Activated CD4-positive, alpha-beta T cell treated with anti-CD3 and anti-CD28 coated beads, Interleukin-2, amount 10 ng/mL, durations not matched to agents 24 days and 14 days (primary cell): ENCODE measurements at places on chromosomes 12 and 14. TPM values are rescaled to one million over a fixed set of nuclear protein-coding genes. Genes with fewer than 3 reads are reported as not detected.
A peak's percentile ranks its signal among the peaks of the same experiment; 100 is the strongest.

DNA sequence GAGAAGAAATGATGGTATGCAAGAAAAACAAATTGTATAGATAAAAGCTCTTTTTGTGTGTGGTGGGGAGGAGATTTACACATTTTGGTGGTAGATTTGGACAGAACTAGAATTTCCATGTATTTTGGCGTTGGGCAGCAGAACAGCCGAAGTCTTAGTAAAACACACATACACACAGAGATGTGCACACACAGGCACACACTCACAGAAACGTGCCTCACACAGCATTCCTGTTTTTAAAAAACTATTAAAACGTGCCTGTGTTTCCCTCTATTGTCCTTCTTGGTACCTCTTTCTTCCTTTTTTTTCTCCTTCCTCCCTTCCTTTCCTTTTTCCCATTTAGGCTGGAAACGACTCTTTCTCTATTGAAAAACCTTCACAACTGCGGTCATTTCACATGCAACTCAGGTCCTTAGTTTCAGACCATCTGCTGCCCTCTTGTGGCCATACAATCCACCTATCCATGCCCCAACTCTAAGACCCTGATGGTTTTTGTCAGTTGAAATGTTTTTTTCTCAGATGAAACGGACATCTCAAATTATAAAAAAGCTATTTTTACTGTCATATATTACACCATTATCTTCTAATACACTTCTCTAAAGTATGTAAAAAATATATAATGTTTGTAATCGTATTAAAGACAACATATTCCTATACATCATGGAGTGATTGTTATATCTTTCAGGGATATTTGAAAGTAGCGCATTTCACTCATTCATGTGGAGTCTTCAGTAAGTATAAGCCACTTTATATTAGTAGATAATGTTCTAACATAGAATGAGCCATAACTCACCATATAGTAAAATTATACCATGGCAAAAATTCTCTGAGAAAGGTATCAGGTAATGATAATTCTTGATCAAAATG lies 386.7 kb upstream of the NOVA1 start:
- no peak for DNase-seq
- H3K4me1 ChIP-seq, result no peaks in the 10 kb centered on the region
- H3K27me3 ChIP-seq, result no peaks in the 10 kb centered on the region
- no peak overlapping the region for H3K4me3 ChIP-seq
- H3K36me3 ChIP-seq, result no peaks in the 10 kb centered on the region
- no peak overlapping the region for H3K27ac ChIP-seq

DNA sequence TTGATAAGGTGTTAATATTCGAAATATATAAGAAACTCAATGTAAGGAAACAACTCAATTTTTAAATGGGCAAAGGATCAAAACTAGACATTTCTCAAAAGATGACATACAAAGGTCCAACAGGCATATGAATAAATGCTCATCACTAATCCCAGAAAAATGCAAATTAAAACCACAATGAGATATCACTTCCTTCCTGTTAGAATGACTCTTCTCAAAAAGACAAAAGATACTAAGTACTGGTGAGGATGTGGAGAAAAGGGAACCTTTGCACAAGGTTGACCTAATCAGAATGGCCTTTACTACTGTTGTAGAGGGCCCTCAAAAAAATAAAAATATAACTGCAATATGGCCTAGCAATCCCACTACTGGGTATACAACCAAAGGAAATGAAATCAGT lies 383.4 kb downstream of the KCNH5 start:
- H3K27me3 ChIP-seq, result no peaks in the 10 kb centered on the region
- no peak overlapping the region for H3K4me3 ChIP-seq
- no peaks in the 10 kb centered on the region for H3K4me1 ChIP-seq
- no peaks in the 10 kb centered on the region for H3K36me3 ChIP-seq
- DNase-seq, result no peak

DNA sequence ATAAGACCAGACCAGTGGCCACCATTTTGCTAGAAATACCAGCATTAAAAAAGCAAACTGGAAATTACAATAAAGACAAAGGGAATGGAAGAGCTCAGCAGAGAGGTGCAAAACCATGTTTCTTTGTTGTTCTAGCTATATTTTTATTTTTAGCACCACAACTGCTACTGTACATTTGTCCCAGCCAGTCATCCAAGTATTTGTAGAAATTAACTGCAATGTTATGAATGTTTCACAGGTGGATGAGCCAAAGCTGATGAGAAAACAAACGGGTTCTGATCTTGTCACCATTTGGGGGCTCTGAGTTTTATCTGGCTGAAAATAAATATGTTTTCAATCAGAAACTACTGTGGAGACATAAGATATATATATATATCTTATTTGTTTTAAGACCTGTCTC lies 24.9 kb upstream of the GCH1 start:
- no peak overlapping the region for H3K4me3 ChIP-seq
- peaks cover 6% of the 10 kb centered on the region for H3K36me3 ChIP-seq
- H3K4me1 ChIP-seq, result peaks cover 4% of the 10 kb centered on the region
- no peaks in the 10 kb centered on the region for H3K27me3 ChIP-seq
- no peak for DNase-seq

GRCh38 chr12:7219599-7220243 lies 30.2 kb downstream of the PEX5 start:
- no peaks in the 10 kb centered on the region for H3K36me3 ChIP-seq
- H3K4me3 ChIP-seq, result no peak overlapping the region
- no peaks in the 10 kb centered on the region for H3K27me3 ChIP-seq
- H3K27ac ChIP-seq, result no peak overlapping the region
- no peaks in the 10 kb centered on the region for H3K4me1 ChIP-seq

GRCh38 chr12:95959107-95959506 lies 16.0 kb downstream of the AMDHD1 start:
- peaks cover under 1% of the 10 kb centered on the region for H3K27me3 ChIP-seq
- no peak overlapping the region for H3K27ac ChIP-seq
- no peaks in the 10 kb centered on the region for H3K36me3 ChIP-seq
- DNase-seq, result no peak

GRCh38 chr12:100718187-100718586 lies 76.4 kb upstream of the ANO4 start:
- H3K4me1 ChIP-seq, result no peaks in the 10 kb centered on the region
- H3K4me3 ChIP-seq, result no peak overlapping the region
- DNase-seq, result no peak
- H3K27me3 ChIP-seq, result peaks cover 60% of the 10 kb centered on the region
- H3K36me3 ChIP-seq, result no peaks in the 10 kb centered on the region

GRCh38 chr14:75168586-75169335 lies 7.7 kb downstream of the TMED10 start:
- H3K4me1 ChIP-seq, result peaks cover 47% of the 10 kb centered on the region
- H3K4me3 ChIP-seq, result no peak overlapping the region
- peak overlapping the region; percentile 20 for H3K27ac ChIP-seq
- H3K27me3 ChIP-seq, result no peaks in the 10 kb centered on the region

GRCh38 chr12:91577586-91578539 lies 395.2 kb upstream of the DCN start:
- peaks cover 5% of the 10 kb centered on the region for H3K4me1 ChIP-seq
- DNase-seq, result no peak
- no peaks in the 10 kb centered on the region for H3K36me3 ChIP-seq
- no peak overlapping the region for H3K27ac ChIP-seq

GRCh38 chr14:75980856-75981255 lies 939 bp downstream of the TGFB3 start:
- peak overlapping the region; percentile 84 for H3K4me3 ChIP-seq
- no peak for DNase-seq
- H3K4me1 ChIP-seq, result peaks cover 33% of the 10 kb centered on the region
- H3K36me3 ChIP-seq, result peaks cover 2% of the 10 kb centered on the region
- peak overlapping the region; percentile 63 for H3K27ac ChIP-seq
- H3K27me3 ChIP-seq, result peaks cover 13% of the 10 kb centered on the region

DNA sequence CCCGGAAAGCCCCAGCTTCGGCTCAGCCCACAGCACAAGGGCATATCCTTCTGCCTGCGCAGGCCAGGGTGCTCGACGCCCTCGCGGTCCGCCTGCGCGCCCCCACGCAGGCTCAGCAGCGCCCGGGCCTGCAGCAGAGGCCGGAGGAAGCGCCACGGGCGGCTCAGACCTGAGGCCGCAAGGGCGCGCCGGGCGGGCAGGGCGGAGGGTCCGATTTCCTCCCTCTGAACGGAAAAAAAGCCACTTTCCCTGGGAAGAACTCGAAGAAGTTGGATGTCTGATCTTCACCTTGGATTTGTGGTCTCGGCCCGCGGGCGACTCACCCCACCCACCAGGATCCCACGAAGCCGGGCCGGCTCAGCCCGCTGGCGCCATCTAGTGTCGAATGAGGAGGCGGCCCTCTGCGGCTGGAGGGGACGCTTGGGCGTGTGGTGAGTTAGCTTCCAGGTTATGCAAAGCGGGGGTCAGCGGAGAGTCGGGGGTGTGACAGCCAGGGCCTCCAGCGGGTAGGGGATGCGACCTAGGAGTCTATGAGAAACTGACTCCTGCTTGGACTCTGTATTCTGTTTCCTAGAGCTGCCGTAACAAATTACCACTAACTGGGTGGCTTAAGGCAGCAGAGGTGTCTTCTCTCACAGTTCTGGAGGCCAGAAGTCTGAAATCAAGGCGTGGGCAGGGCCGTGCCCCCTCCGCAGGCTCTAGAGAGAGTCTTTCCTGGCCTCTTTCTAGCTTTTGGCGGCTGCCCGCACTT lies 40.0 kb upstream of the SRSF5 start:
- DNase-seq, result peak; percentile 96
- peaks cover 33% of the 10 kb centered on the region for H3K4me1 ChIP-seq
- H3K4me3 ChIP-seq, result peak overlapping the region; percentile 79
- peak overlapping the region; percentile 79 for H3K27ac ChIP-seq

- no peaks in the 10 kb centered on the region for H3K36me3 ChIP-seq
- no peak for DNase-seq
- peaks cover 3% of the 10 kb centered on the region for H3K4me1 ChIP-seq
These were observed 4.7 kb upstream of the EIF2S3B start for GRCh38 chr12:10501030-10501429.

DNA sequence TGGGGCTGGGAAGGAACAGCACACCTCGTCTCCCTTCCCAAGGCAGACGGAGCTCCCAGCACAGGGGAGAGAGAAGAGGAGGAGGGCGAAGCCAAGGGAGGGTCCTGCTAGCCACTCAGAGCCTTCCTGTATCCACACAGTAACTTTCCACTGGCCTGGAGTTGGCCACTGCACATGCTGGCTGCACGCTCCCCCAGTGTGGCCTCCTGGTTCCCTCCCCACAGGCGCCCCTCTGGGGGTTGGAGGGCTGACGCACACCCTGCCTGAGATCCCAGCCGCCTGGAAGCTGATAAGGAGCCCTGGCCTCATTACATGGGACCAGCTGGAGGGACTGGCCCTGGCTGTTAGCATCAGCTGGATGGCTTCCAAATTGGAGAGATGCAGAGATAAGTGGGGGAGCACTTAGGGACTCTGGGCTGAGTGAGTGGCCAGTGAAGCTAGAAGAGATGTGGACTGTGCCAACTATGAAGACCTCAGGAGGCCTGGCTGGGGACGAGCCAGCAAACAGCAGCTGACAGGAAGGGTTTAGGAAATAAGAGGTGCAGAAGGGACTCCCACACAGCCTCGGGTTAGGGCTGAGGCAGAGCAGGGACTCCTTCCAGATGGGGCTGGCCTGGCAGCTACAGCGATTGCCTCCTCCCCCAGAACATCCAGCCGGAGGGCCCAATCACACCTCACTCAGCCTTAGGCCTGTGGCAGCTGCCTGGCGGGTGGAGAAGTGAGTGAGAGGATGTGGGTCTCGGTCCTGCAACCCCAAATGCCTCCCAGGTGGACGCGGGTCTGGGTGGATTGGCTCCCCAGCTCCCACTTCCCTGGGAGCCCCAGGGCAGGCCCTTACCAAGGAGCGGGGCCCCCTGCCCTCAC lies 26.3 kb upstream of the BCDIN3D start:
- no peak for DNase-seq
- H3K27me3 ChIP-seq, result peaks cover 9% of the 10 kb centered on the region
- H3K27ac ChIP-seq, result no peak overlapping the region
- no peak overlapping the region for H3K4me3 ChIP-seq

GRCh38 chr12:75120311-75120711 lies 89.3 kb downstream of the KCNC2 start:
- no peak overlapping the region for H3K4me3 ChIP-seq
- no peak overlapping the region for H3K27ac ChIP-seq
- no peaks in the 10 kb centered on the region for H3K36me3 ChIP-seq

- H3K36me3 ChIP-seq, result no peaks in the 10 kb centered on the region
- H3K4me3 ChIP-seq, result no peak overlapping the region
These were observed 220.0 kb upstream of the GRIP1 start for GRCh38 chr12:66898700-66899469.

- no peak overlapping the region for H3K27ac ChIP-seq
- no peaks in the 10 kb centered on the region for H3K36me3 ChIP-seq
- no peak overlapping the region for H3K4me3 ChIP-seq
- H3K4me1 ChIP-seq, result peaks cover 17% of the 10 kb centered on the region
- DNase-seq, result no peak
- peaks cover 6% of the 10 kb centered on the region for H3K27me3 ChIP-seq
These were observed 6.3 kb upstream of the RIC8B start for GRCh38 chr12:106767954-106768822.

DNA sequence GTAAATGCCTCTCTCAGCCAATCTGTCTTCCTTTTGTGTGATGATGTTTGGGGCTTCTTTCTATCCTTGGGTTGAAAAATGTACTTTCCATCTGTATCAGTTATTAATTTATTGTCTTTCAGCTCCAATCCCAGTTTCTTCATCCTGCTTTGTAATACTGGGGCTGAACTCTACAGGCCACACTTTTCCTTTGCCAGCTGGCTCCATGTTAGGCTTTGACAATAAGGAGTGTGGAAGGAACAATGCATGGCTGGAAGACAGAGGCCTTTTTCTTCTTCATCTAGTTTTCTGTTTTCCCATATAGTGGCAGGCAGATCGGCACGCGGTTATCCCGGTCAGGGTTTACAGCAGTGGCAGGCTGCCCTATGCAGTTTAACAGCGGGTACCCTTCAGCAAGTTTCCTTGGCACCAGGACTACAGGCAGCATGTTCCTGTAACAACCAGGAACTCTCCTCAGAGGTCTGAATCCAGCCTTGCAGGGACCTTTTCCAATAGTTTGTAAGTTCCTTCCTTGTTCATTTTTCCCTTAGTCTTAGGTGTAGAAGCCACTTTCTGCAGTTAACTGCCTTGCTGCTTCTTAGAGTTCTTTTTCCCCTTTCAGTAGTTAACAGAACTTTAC lies 38.5 kb upstream of the CRACR2A start:
- DNase-seq, result no peak
- no peaks in the 10 kb centered on the region for H3K4me1 ChIP-seq
- no peak overlapping the region for H3K4me3 ChIP-seq
- no peak overlapping the region for H3K27ac ChIP-seq
- no peaks in the 10 kb centered on the region for H3K27me3 ChIP-seq

Gene RNF212B
- total RNA-seq, result not detected in 2 replicates

Gene MMP14
- total RNA-seq, result 2.1 and 3.2 TPM in 2 replicates

Gene GARIN6
- total RNA-seq, result not detected in 2 replicates

Gene TAS2R42
- total RNA-seq, result not detected in 2 replicates

Gene BDKRB1
- not detected in 2 replicates for total RNA-seq

Gene MYH6
- total RNA-seq, result 0.17 and 0.23 TPM in 2 replicates

Gene GCN1
- total RNA-seq, result 169 and 176 TPM in 2 replicates

Gene FGD4
- 0.07 TPM in 1 of 2 replicates, not detected in the other for total RNA-seq

Gene TAS2R30
- total RNA-seq, result 3.1 and 4.4 TPM in 2 replicates
